ENCODE measurements at places on chromosomes 2 and 18.

DNA sequence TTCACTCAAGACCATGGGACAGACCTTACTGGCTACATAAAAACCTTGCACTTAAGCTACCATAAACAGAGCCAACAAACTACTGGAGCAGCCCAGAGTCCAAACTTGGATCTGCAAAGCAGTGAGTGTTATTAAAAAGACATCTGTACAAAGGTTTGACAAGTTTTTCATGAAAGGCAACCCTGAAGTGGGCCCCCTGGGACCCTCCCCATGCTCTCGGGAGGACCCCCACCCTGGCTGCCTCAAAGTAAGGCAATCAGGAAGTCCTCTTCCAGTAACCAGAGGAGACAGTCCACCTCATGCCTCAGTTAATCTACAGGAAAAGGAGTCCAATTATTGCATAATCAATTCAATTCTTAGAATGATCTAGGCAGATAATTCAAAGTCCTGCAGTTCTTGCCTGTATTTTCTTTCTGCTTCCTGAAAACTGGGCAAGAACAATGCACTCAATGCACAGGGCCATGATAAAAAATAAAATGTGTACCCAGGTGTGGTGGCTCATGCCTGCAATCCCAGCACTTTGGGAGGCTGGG is 69.7 kb downstream of the TBC1D8 start:
- no peak for DNase-seq

- DNase-seq = no peak
Measured at GRCh38 chr18:74420481-74420880, 36.6 kb downstream of the DIPK1C start.

GRCh38 chr2:221096706-221097567 is 475.2 kb downstream of the EPHA4 start:
- no peak for DNase-seq

- DNase-seq = no peak
Measured at GRCh38 chr2:55154525-55155030, 77.5 kb downstream of the CLHC1 start.

- peak; percentile 28 for DNase-seq
Measured at GRCh38 chr2:216632952-216633615, at the start of gene IGFBP2. TSS of gene IGFBP2 (plus strand) at chr2:216633420. CDS start at chr2:216633524, 104 bp downstream.

DNA sequence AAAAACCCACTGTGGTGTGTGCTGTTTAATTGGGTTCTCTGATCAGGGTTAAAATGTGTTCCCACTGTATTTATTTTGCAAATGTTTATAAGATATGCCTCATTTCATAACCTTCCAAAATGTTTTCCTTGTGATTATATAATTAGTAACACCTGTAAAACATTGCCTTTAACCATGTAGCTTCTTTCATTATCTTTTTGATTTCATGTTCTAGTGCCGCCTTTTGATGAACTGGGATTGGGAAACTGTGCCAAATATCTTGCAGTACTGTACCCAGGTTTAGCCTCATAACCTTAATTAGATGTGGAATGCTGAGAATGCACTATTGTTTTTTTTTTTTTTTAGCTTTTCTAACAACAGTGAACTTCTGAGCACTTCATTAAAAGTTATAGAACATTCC is 96.9 kb downstream of the TANC1 start:
- no peak for DNase-seq

Data from activated T-helper 2 cell treated with anti-CD3 and anti-CD28 coated beads, Interferon-gamma antibody, Interleukin-2, Interleukin-4, amounts not matched to agents 10 μg/mL and 5 μg/mL and 100 μg/mL, durations not matched to agents 14 hours and 24 hours and 36 hours (primary cell).